Naive thymus-derived CD8-positive, alpha-beta T cell (primary cell): ENCODE measurements at places on chromosomes 5 and 9.

DNA sequence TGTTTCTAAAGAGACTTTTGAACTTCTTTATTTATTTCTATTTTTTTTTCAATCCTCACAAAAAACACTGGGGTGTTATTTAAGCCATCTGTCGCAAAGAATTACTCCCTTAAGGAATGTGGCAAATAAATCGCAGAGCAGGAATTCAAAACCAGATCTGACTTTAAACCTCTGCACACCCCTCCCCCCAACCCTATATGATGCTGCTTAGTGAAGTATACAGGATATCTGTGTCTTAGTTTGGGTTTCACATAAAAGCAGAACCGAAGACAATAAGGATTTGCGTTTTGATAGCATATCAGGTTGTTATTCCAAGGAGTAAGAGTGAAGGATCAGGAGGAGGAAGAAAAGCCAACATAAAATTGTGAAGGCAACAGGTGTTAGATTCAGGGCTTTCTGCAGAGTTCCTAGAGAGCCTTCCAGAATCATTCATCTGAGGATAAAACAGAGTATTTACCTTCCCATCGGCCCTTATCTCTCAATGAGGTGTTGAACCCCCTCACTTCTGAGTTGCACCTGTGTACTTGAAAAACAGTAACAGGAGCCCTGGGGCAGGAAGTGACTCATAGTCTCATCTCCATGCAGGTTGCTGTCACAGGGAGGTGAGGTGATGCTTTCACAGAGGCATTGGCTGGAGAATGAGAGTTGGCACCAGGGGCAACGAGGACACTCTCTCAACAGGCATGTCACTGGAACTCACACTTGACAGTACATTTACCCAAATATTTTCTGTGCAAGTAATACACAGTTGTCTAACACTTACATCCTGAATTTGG lies 33.5 kb upstream of the DMRT3 start:
- DNase-seq: no peak

DNA sequence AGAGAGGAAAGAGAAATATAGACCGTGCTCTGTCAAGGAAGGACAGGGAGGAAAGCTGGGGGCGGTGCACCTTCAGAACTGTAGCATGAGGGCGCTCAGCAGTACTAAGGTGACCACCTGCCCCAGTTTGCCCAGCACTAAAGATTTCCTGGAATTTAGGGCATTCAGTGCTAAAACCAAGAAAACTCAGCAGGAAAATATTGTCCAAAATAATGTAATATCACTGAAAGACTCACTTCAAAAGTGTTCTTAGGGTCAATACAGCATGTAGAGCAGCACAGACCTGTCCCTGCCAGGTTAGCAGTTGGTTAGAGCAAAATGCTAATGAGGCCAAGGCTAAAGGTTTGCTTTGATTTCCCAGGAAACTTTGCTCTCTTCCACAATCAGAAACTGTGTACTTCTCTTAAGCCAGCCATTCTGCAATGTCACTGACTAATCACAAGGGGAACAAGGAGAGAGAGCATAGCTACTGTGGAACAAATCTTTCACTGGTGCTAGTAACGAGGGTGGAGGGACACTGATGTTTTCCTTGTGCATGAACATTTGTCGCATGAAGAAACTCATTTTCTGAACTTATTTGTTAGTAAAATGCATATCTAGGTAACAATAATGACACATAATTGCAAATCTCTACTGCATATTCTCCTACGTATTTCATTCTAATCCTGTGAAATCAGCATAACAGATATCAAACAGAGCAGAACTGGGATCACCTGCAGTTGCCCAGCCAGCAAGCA lies 53.0 kb upstream of the GRAMD2B start:
- no peak for DNase-seq

- DNase-seq: no peak
These were observed 271.9 kb upstream of the ST8SIA4 start for GRCh38 chr5:101174981-101175380.

DNA sequence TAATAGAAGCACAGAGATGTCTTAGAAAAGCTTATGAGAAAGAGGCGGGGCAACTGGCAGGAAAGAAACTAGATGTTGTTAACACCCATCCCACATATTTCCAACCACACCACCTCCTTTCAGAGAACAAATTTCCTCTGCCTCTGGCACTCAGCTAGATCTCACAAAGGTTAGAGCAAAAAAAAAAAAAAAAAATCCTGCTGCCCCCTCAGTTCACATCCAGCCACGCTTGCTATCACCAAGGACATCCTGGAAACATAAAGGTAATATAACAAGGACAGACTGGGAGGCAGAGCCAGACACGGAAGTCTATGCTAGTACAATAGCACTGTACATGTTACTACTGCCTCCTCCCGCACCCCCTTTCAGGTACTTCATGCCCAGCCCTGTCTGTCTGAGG lies 238.0 kb upstream of the PTGER4 start:
- peak; percentile 55 for DNase-seq

DNA sequence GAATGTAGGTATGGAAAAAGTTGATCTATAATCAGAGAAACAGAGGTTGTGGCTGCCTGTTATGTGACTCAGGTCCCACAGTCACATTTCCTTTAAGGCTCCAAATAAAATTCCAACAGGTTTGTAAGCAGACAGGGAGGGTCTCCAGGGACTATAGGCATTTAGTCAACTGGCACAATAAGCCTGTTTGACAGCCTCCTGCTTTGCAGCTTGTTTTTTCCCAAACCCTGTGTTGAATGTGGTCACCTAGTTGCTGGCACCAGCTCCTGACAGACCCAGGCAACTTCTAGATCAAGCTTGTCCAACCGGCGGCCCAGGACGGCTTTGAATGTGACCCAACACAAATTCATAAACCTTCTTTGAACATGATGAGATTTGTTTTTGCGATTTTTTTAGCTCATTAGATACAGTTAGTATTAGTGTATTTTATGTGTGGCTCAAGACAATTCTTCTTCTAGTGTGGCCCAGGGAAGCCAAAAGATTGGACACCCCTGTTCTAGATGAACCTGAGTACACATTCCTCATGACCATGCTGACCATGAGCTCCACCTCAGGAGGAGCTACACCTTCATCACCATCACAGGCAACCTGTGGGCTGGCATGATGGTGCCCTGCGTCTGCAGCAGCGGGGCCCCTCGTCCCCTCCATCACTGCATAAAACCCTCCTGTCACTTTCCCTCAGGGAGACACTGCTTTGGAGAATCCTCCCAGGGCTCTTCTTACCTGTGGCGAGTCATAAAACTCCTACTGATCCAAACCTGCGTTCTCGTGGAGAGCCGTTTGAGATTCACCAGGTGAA lies 15.7 kb upstream of the GRHPR start:
- no peak for DNase-seq

- no peak for DNase-seq
These were observed 1356.4 kb downstream of the EFNA5 start for GRCh38 chr5:106314221-106314824.
